ENCODE measurements at places on chromosomes 5 and 9. TPM values are rescaled to one million over a fixed set of nuclear protein-coding genes. Genes with fewer than 3 reads are reported as not detected.

- peak; percentile 70 for DNase-seq
- no peak overlapping the region for H3K27ac ChIP-seq
- H3K36me3 ChIP-seq = no peaks in the 10 kb centered on the region
- H3K4me3 ChIP-seq = no peak overlapping the region
- H3K27me3 ChIP-seq = no peaks in the 10 kb centered on the region
- peaks cover 11% of the 10 kb centered on the region for H3K4me1 ChIP-seq
Measured at GRCh38 chr5:135466178-135467050, 14.3 kb upstream of the TIFAB start.

GRCh38 chr9:93950619-93951601 lies 4.2 kb downstream of the BARX1 start:
- peak; percentile 88 for DNase-seq
- no peak overlapping the region for H3K27ac ChIP-seq
- peaks cover 43% of the 10 kb centered on the region for H3K4me1 ChIP-seq
- H3K27me3 ChIP-seq = peaks cover 90% of the 10 kb centered on the region

- no peaks in the 10 kb centered on the region for H3K36me3 ChIP-seq
- no peaks in the 10 kb centered on the region for H3K27me3 ChIP-seq
- no peak for DNase-seq
Measured at GRCh38 chr9:99076483-99077171, 28.3 kb upstream of the TGFBR1 start.

The TMEM215 gene
- not detected for total RNA-seq

DNA sequence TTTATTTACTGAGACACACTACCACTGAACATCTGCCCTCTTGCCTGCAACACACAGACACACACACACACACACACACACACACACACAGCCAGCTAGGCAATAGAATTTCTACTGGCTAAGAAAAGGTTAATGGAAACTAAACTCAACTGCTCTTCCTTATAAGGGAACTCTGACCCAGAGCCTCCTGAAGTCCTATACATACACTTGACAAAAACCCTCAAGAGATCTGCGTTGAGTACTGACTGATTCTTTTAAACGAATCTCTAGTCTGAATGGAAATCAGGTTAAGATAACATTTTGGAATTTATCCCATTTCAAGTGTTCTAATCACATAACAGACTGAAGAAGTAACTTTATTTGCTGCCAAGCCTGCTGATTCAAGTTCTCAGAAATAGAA lies 25.9 kb upstream of the TRPM3 start:
- no peaks in the 10 kb centered on the region for H3K36me3 ChIP-seq
- no peak overlapping the region for H3K27ac ChIP-seq
- no peaks in the 10 kb centered on the region for H3K27me3 ChIP-seq
- DNase-seq = no peak

DNA sequence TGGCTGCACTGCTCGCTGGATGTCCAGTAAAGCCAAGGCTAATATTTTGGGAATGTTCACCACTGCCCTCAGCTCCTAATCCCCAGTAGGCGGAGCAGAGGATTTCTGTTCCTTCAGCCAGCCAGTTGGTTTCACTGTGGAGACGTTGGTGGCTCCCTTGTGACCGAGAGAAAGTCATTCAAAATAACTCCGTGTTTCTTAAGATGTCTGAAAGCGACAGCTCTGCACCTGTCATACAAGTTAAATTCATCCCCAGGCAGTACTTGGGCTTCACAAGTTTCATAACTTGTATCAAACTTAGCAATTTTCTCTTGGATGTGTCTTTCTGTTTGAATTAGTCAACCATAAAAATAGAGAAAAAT lies 382 bp upstream of the CDKN2B start:
- peak overlapping the region; percentile 95 for H3K27ac ChIP-seq
- no peaks in the 10 kb centered on the region for H3K27me3 ChIP-seq
- peak overlapping the region; percentile 66 for H3K4me3 ChIP-seq
- DNase-seq = no peak
- peaks cover 3% of the 10 kb centered on the region for H3K36me3 ChIP-seq
- peaks cover 9% of the 10 kb centered on the region for H3K4me1 ChIP-seq

DNA sequence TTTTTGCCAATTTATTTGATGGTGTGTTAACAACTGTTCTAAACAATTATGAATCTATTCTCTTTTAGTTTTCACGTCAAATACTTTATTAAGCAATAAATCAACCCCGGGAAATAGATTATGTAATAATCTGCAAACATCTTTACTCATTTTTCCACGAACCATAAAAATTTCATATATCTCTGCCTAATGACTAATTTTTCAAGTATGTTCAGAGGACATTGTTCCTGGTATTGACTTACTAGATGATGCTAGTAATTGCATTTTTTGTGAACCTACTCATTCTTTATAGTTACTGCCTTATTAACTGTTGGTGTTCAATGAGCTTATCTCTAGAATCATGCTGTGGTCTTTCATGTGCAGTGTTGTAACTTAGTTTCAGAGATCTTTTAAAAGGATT lies 41.0 kb upstream of the FBN2 start:
- no peak for DNase-seq
- H3K4me3 ChIP-seq = no peak overlapping the region
- no peaks in the 10 kb centered on the region for H3K36me3 ChIP-seq
- no peaks in the 10 kb centered on the region for H3K4me1 ChIP-seq
- H3K27me3 ChIP-seq = no peaks in the 10 kb centered on the region
- no peak overlapping the region for H3K27ac ChIP-seq

The SPINK5 gene
- 2.7 TPM for total RNA-seq

DNA sequence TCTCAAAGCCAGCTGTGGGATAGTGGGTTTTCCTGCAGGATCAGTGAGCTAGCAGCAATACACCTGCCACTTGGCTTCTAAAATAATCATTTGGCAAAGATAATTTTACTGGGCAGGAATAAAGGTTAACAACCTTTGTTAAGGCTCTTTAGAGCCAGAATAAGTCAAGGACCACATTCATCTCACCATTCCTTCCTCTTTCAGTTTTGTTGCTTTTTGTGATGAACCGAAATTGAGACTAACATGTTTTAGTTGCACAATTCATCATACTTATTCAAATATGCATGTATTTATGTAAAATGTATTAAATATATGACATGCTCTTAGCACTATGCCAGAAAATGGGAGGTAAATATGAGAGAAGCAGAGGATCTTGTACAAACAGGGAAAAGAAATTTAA lies 824.4 kb upstream of the TYRP1 start:
- no peak overlapping the region for H3K27ac ChIP-seq
- DNase-seq = no peak
- no peaks in the 10 kb centered on the region for H3K27me3 ChIP-seq
- H3K36me3 ChIP-seq = no peaks in the 10 kb centered on the region
- H3K4me3 ChIP-seq = no peak overlapping the region

- H3K4me3 ChIP-seq = no peak overlapping the region
- H3K27ac ChIP-seq = no peak overlapping the region
- H3K27me3 ChIP-seq = no peaks in the 10 kb centered on the region
Measured at GRCh38 chr9:98995971-98996504, 52.3 kb downstream of the COL15A1 start.

The FNIP1 gene
- total RNA-seq = 35.0 TPM

The MTX3 gene
- 9.3 TPM for total RNA-seq

DNA sequence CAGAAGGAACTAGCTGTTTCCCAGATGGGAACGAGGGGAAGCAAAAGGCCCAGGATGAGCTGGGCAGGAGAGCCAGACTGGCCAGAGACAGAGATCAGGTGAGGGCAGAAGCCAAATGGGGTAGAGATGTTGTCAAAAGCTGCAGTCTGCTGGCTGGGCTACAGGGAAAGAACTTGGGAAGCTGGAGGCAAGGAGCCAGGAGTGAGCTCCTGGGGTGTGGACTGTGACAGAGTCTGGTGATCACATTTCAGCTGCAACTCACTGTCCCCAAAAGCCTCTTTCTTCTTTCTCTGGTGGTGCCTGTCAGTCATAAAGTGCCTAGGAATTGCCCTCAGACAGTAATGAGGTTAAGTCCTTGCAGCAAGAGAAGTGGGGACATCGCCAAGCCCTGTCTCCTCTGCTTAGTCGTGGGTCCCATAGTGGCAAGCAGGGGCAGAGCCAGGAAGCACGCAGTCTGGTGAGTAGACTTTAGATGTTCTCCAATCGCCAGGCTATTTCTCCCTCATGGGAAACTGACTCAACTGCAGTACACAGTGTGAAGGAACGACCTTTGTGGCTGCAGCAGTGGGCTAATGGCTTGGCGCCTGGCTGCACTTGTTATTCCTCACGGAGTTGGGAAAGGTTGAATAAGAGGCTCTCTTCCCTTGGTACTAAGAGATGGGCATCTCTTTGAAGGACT lies 2.5 kb upstream of the FSD1L start:
- no peaks in the 10 kb centered on the region for H3K36me3 ChIP-seq
- H3K4me3 ChIP-seq = no peak overlapping the region
- no peaks in the 10 kb centered on the region for H3K27me3 ChIP-seq
- no peak for DNase-seq

GRCh38 chr5:28329176-28329575 lies 1290.8 kb upstream of the CDH9 start:
- H3K27ac ChIP-seq = no peak overlapping the region
- no peak overlapping the region for H3K4me3 ChIP-seq
- H3K27me3 ChIP-seq = no peaks in the 10 kb centered on the region
- no peaks in the 10 kb centered on the region for H3K4me1 ChIP-seq
- H3K36me3 ChIP-seq = no peaks in the 10 kb centered on the region
- DNase-seq = no peak

GRCh38 chr9:8486095-8486494 lies 686.5 kb upstream of the DMAC1 start:
- H3K4me3 ChIP-seq = no peak overlapping the region
- H3K27ac ChIP-seq = no peak overlapping the region
- H3K27me3 ChIP-seq = no peaks in the 10 kb centered on the region
- no peak for DNase-seq
- no peaks in the 10 kb centered on the region for H3K4me1 ChIP-seq

GRCh38 chr5:38938424-38938823 lies 92.6 kb downstream of the OSMR start:
- no peaks in the 10 kb centered on the region for H3K27me3 ChIP-seq
- H3K27ac ChIP-seq = no peak overlapping the region
- no peak for DNase-seq
